ENCODE measurements at places on chromosomes 1 and 21. TPM values are rescaled to one million over a fixed set of nuclear protein-coding genes. Genes with fewer than 3 reads are reported as not detected.

Gene PCSK9
- 0.24 TPM for total RNA-seq

Gene RSPH1
- 0.81 TPM for total RNA-seq

Gene BRDT
- total RNA-seq: not detected

Gene MFAP2
- total RNA-seq: 5.6 TPM

Gene SLC30A10
- 0.30 TPM for total RNA-seq

- no peak for DNase-seq
These were observed 117.2 kb downstream of the PLPPR5 start for GRCh38 chr1:98887507-98887906.

GRCh38 chr1:229190057-229190575 lies 80.8 kb upstream of the RAB4A start:
- DNase-seq: no peak

DNA sequence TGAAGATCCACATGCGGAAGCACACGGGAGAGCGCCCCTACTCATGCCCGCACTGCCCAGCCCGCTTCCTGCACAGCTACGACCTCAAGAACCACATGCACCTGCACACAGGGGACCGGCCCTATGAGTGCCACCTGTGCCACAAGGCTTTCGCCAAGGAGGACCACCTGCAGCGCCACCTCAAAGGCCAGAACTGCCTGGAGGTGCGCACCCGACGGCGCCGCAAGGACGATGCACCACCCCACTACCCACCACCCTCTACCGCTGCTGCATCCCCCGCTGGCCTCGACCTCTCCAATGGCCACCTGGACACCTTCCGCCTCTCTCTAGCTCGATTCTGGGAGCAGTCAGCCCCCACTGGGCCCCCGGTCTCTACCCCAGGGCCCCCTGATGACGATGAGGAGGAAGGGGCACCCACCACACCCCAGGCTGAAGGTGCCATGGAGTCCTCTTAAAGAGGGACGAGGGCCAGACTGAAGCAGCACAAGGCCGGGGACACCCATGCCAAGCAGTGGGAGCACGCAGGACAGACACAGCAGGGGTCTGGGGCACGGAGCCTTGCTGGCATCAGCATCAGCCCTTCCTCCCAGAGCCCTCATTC lies 13.7 kb downstream of the ZBTB7B start:
- no peak for DNase-seq

DNA sequence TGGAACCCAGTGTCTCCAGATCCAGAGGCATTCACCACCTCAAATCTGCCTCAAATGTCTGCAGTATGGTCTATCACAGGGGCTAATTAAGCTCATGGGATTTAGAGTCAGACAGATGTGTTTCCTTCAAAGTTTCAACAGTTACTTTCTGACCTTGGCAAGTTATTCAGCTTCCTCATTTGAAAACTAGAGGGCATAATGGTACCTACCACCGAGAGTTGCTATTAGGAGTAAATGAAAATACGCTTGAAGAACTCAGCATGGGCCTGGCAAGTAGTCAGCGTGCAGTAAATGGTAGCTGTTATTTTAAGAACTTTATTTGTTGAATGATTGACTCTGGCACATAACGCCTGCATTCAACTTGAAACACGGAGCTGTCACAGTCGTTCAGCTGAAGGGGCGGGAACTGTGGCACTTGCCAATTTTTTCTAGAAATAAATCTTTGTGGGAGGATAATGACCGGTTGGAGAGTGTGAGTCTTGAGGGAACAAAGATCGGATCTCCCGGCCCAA lies 1.2 kb upstream of the CAP1 start:
- no peak for DNase-seq

GRCh38 chr1:198730952-198731351 lies 92.1 kb downstream of the PTPRC start:
- no peak for DNase-seq

DNA sequence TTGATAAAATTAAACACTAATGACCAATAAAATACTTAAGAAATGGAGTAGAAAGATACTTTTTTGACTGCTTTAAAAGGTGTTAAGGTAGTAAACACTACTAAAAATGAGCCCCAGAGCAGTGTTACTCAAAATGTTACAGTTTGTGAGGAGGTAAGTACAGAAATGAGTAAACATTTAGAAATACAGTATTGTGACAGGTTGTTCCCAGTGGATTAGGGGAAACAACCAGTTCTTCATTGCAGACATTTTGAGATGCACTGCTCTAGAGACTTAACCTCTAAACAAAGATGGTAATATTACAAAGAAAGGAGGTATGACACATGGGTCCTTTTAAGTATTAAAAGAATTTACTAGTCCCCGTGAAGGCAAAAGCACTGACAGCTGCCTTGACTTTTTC lies 12.7 kb downstream of the DHX9 start:
- no peak for DNase-seq

GRCh38 chr21:16406355-16406754 lies 676.6 kb downstream of the USP25 start:
- DNase-seq: no peak

DNA sequence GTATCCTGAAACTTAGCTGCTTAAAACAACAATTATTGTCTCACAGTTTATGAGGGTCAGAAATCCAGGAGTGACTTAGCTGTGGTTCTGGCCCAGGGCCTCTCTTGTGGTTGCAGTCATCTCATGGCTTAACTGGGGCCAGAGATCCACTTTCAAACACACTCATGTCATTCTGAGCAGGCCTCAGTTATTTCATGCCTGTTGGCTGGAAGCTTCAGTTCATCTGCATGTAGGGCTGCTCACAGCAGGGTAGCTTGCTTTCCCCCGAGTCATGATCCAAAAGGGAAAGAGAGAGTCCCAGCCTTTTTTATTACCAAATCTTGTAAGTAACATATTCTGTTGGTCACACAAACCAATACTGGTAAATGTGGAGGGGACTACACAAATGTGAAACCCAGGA lies 96.6 kb upstream of the B3GALT2 start:
- no peak for DNase-seq

- no peak for DNase-seq
These were observed 8.3 kb downstream of the ADCY10 start for GRCh38 chr1:167905671-167906070.

- DNase-seq: no peak
These were observed 164.8 kb downstream of the PLPPR5 start for GRCh38 chr1:98839840-98840239.

- no peak for DNase-seq
These were observed 61.6 kb downstream of the SLX9 start for GRCh38 chr21:45001134-45002095.

- DNase-seq: no peak
These were observed 1017.0 kb upstream of the TMPRSS15 start for GRCh38 chr21:19420565-19420964.

GRCh38 chr1:178262120-178262500 lies 168.2 kb downstream of the RASAL2 start:
- no peak for DNase-seq

DNA sequence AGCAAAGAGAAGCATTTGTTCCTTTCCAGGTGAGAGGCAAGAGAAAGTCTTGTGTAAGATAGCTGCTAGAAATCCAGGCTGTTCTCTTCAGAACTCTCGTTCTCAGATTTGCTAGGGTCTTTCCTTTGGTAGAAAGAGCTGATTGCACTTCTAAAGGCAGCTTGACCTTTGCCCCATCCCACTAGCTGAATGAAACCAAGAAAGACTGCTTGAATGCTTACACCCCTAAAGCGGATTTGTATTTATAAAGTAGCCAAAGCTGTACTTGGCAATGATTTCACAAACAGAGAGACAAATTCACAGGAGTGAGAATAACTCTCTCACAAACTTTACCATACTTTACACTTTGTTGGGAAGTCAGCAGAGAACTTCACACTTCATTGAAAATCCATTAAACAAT lies 424.1 kb downstream of the TTLL7 start:
- no peak for DNase-seq

GRCh38 chr21:29335720-29336119 lies 37.0 kb downstream of the BACH1 start:
- no peak for DNase-seq

GRCh38 chr1:217617126-217617525 lies 13.8 kb downstream of the GPATCH2 start:
- no peak for DNase-seq
